ENCODE measurements at places on chromosomes 1 and 21.

GRCh38 chr1:73765551-73766233, 432.3 kb downstream of the LRRIQ3 start:
- no peak for DNase-seq

GRCh38 chr1:227759341-227760300, 24.4 kb downstream of the SNAP47 start:
- DNase-seq, result no peak

DNA sequence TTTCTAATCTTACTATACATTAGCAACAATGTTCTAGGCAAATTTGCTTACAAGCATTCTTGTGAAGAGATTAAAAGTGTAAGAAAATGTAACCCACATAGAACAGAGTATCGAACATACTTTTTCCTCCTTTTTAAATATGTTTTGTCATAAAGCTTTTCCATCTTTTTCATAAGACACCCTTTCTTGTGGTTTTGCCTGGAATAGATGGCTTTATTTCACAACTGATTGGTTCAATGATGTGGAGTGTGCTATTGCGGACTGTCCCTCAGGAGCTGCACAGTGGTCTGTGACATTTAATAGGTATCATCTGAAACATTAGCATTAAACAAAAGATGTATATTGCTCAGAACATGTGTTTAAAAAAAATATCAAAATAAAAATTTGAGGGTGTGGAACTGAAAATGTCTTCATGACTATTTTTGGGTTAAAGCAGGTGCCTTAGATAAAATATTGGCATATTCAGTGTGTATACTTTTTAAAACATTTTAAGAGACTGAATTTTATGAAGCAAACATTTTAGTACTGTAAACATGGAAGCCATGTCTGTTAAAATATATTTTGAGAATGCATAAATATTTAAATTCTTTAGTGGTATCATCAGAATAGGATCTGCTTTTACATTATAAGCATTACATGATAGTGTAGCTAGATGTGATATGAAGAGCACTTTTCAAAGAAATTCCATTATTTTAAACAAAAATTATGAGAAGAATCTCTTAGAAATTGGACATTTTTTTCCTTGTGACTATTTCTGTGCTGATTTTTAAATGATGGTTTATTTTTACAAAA, 48.3 kb upstream of the C1orf146 start:
- DNase-seq, result no peak

- no peak for DNase-seq
Measured at GRCh38 chr1:151286619-151287340, 4.7 kb downstream of the ZNF687 start.
